ENCODE measurements at places on chromosomes 4 and X.

GRCh38 chr4:118843237-118843636 is 7.3 kb upstream of the SEC24D start:
- no peak for DNase-seq

GRCh38 chr4:113094802-113095201 is 45.3 kb downstream of the ANK2 start:
- no peak for DNase-seq

DNA sequence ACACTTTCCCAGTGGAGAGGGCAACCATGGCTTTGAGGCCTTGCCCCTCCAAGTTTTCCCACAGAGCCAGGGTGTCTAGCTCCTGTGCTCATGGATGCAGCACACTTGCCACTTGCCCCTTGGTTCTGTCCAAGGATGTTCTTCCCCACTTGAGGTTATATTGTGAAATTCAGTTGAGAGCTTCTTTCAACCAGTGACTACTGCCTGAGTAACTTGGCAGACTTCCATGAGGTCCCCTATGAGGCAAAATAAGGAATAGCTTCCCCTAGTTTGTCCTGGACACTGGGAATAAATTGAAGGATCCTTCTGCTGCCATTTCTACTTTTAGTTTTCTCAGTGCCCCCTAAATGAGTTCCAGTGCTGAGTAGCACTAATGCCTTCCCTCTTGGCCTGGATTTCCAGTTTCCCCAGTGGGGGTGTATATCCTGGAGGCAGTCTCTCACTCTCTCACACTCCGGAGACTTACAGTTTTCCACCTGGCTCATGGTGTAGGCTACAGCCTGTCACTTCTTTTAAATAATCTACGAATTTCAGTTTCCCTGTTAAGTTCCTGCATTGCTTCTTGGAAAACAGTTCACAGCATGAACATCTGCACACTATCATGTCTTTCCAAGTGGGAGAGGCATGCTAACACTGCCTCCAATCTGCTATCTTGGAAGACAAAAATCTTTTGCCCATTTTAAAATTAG is 36.4 kb upstream of the ADH4 start:
- DNase-seq: no peak

DNA sequence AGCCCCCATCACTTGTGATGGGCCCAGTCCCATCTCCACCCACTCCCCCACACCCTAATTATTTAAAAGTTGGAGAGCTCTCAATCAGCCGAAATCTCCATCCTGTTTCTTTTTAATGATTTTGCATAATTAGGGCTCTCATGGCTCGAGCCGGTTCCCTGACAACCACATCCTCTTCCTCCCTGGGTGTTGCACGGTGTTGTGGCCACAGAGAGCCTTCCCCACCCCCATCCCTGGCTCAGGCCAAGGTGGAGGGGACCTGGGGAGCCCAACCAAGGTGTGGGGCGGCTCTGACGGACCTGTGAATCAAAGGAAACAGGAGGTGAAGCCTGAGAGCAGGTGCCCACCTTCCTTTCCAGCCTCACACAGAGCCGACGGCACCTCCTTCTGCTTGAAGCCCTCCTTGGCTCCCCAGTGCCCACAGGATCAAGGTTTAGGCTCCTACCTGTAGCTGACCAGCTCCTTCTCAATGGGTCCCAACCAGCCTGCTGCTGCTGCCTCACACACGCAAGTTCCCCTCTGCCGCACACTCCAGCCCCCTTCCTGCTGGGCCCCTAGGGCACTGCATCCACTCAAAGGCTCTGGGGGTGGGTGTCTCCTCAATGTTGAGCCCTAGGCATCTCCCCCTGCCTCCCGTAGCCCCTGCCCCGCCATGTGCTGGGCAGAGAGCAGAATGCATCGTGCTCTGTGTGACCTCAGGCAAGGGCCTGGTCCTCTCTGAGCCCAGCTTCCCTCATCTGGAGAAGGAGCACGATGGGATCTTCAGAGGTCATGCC is 68.7 kb downstream of the WFS1 start:
- DNase-seq: no peak

DNA sequence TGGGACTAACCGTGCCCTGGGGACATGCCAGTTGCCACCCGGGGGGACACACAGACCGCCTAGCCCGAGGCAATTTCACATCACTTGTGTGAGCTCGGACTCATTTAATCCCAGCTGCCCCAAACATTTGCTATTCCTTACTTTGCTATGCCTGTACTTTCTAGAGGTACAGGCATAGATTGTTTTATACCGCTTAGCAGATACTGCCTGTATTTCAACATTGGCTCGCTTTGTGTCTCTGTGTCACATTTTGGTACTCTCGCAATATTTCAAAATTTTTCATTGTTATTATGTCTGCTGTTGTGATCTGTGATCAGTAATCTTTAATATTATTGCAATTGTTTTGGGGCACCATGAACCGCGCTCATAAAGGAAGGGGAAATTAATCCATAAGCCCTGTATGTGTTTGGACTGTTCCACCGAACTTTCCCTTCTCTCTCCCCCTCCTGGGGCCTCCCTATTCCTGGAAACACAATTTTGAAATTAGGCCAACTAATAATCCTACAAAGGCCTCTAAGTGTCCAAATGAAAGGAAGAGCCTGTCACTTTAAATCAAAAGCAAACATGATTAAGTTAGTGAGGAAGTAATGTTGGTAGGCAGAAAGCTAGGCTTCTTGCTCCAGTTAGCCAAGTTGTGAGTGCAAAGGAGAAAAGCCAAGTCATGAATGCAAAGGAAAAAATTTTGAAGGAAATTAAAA is 568 bp upstream of the CASP6 start:
- no peak for DNase-seq

DNA sequence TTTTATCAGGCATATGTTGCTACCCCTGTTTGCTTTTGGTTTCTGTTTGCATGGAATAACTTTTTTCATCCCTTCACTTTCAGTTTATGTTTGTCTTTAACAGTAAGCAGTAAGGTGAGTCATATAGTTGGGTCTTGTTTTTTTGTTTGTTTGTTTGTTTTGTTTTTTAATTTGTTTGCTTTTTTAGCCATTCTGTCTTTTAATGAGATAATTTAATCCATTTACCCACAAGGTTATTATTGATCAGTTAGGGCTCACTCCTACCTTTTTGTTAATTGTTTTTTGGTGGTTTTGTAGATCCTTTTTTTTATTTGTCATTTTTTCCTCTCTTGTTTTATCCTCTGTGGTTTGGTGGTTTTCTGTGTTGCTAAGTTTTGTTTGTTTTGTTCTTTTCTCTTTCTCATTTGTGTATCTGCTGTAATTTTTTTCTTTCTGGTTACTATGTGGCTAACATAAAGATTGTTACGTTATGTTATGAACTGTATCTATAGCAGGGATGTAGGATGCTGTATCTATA is 379.5 kb upstream of the MAD2L1 start:
- no peak for DNase-seq

DNA sequence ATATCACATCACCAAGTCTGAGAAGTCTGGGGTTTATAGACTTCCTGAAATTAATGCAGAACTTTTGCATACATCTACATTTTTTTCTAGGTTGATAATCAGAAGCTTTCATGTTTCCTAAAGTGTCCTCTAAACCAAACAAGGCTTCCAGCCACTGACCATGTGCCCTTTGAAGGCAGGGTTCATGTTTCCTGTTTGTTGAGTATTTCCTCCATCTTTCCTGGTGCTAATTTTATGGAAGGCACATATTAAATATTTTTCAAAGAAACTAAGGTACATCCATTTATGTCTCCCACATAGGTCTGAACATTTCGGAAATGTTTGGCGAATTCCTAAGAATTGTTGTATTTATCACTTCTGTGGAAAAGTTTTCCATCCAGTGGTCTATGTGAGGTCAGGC is 5.6 kb downstream of the GALNT7 start:
- DNase-seq: no peak

GRCh38 chrX:155231163-155231562 is 14.9 kb downstream of the VBP1 start:
- no peak for DNase-seq

DNA sequence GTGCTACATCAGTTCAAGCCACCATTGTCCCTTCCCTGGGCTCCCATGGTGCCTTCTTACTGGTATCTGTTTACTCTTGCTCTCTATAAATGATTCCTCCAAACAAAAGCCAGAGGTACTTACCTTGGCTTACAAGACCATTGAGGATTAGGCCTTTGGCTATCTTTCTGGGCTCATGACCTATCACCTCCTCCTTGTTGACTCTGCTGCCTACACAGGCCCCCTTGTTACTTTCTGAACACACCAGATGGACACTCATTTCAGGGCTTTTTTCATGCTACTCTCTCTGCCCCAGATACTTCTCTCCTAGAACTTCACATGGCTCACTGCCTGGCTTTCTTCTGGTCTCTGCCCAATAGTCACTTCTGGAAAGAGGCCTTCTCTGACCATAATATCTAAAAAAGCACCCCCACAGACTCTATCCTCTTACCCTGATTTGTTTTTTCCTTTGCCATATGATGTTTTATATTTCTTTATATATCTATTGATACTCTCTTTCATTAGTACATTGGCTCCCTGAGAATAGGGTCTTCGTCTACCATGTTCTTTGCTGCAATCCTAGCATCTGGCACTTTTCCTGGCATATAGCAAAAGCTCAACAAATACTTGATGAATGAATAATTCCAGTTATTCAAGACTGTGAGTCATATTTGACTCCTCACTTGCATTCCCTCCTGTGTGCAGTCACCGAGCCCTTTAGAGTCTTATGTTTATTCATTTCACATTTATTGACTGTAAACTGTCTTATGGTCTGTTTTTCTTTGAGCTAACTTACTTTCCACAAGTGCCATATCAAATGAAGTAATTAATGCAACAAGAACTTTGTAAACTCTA is 27.1 kb upstream of the TAPT1 start:
- DNase-seq: peak; percentile 37

- DNase-seq: no peak
Observed at GRCh38 chr4:187715466-187715865, 280.1 kb upstream of the ZFP42 start.

- no peak for DNase-seq
Observed at GRCh38 chrX:18674417-18674787, 2.5 kb upstream of the RS1 start.

GRCh38 chr4:29336861-29337260 is 1383.3 kb upstream of the PCDH7 start:
- DNase-seq: no peak

GRCh38 chrX:33211356-33212260 is at the start of gene DMD:
DMD (minus strand) TSS chrX:33211549; CDS start chrX:33211312, 237 bp downstream.
- DNase-seq: no peak

DNA sequence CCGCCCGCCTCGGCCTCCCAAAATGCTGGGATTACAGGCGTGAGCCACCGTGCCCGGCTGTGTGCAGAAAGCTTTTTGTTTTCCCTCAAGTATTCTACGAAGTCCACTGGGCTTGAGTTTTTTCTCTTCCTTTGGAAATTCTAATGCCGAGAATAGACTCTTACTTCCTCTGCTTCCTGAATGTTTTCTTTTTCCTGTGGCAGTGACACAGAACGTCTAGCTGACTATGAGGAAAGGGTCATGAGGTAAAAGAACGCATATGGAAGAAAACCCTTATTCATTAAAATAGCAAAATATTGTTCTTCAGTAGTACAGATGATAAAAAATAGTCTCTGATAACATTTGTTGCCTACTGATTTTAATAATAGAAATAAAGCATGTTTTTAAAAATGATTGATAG is 4.9 kb upstream of the SLC25A4 start:
- no peak for DNase-seq

DNA sequence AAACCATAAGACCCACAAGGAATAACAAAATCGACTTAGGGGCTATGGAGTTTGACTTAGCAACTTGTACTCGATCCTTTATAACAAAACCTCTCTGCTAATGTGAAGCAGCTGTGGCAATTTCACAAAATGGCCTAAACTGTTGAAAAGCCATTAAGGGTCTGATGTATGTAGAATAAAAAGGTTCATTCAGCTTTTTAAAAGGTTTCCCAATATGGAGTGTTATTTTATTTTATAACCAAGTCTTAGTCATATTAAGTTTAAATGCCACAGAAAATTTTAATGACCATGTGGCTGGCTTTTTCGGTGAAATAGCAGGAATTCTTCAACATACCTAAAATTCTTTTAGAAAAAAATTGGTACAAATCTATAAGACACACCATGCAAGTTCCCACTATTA is 291.8 kb upstream of the HAND2 start:
- no peak for DNase-seq

DNA sequence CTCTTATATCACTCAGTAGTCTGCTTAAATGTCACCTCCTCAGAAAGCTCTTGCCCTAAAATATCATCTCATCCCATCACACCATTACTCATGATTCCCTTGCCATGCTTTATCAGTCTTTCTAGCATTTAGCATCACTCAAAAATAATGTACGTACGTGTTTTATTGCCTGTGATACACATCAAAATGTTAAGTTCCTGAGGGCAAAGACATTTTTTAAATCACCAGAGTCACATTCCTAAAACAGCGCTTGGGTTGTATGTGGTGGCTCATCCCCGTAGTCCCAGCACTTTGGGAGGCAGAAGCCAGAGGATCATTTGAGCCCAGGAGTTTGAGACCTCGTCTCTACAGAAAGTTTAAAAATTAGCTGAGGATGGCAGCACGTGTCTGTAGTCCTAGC is 21.3 kb upstream of the PDLIM5 start:
- no peak for DNase-seq

DNA sequence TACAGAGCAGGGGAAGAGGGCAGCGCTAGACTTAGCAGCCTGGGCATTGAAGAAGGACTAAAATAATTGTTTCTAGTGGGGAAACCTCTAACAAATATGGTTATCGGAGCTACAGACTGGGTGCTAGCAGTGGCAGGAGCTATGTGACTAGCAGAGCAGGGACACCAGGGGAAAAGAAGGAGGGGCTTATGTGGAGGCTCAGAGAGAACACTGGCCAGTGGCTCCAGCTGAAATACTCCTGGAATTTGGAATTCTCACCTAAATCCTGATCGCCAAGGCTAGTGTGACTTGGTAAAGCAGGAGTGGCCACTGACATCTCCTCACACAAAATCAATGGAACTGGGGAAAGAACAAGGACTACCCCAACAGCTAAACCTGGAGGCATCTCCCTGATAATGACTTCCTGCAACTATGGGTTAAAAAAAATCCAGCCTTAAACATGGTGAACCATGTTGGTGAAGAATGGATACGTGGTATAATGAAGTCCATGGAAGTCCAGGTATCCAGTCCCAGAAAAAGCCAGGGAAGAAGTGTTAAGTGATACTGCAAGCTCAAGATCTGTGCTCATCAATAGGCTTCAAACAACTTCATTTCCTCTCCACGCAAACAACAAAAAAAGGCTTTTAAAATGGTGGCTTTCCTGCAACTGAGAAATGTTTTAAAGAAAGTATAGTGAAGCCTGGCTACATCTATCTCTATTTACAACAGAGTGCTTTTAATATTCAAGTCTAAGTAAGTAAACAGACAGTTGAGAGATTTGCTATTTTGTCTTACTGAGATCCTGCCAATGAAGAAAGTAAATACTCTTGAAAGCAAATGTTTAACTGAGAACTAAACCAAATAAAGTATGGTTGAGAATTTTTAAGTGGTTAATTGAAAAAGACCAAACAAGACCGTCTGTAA is 1.8 kb downstream of the TAPT1 start:
- no peak for DNase-seq

GRCh38 chr4:119300101-119300978 is 21.6 kb downstream of the FABP2 start:
- DNase-seq: no peak

DNA sequence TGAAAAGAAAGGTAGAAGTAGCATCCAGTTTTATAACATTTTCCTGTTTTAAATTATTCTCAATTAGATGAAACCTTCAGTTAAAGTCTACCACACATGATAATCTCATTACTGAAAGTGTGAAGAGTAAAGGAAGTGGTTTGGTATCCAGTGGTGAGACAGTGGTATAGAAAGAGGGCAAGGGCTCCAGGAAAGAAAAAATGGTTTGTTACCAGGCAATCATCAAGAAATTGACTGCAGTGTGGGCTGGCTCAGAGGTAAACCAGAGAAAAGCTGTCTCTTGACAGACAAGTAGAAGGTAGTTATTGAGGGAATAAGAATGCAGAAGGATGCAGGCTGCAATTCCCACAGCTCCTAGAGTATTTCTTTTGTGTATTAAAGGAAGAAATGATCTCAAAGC is 406.2 kb downstream of the TLL1 start:
- DNase-seq: no peak

Measured in amniotic stem cell (primary cell).